GM23338 (cell line): ENCODE measurements at places on chromosomes 6 and 20.
A peak's percentile ranks its signal among the peaks of the same experiment; 100 is the strongest.

DNA sequence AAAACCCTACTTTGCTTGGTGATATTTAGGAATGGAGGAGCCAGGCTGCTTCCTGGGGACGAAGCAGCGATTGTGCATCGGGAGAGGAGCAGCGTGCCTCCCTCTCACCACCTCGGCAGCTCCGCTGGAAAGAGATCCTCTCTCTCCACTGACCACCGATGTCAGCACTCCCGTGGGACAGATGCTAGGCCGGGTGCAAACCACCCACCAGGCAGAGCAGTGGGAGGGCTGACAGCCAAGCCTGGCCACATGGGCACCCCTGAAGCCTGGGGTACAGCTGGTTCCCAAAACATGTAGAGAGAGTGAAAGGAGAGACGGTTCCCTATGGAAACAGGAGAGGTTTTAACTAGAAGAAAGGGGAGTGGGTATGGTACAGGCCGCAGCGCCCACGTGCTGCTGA is 220.0 kb downstream of the ANKRD60 start:
- DNase-seq: no peak

DNA sequence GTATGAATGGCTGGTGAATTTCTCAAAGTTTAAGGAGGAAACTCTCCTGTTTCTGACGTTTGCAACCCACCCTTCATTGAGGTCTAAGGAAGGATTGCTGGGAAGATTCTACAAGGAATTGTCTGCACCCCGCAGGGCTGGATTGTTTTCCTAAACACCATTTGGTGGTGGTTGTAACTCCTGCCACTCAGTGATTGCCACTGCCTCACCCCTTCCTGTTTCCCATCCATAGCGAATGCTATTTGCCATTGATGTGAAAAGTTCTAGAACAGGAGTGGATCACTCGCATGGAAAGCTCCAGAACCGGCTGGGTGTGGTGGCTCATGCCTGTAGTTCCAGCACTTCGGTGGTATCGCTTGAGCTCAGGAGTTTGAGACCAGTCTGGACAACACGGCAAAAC is 8.7 kb upstream of the DSP start:
- peak; percentile 59 for DNase-seq

GRCh38 chr6:16760516-16761470 is at the start of gene ATXN1:
Gene ATXN1, minus strand, starts transcription at chr6:16761460.
- peak; percentile 69 for DNase-seq

- DNase-seq: peak; percentile 40
Observed at GRCh38 chr20:47368301-47368700, 11.8 kb upstream of the ZMYND8 start.

GRCh38 chr6:90654166-90654565 is 67.3 kb upstream of the MAP3K7 start:
- DNase-seq: no peak

DNA sequence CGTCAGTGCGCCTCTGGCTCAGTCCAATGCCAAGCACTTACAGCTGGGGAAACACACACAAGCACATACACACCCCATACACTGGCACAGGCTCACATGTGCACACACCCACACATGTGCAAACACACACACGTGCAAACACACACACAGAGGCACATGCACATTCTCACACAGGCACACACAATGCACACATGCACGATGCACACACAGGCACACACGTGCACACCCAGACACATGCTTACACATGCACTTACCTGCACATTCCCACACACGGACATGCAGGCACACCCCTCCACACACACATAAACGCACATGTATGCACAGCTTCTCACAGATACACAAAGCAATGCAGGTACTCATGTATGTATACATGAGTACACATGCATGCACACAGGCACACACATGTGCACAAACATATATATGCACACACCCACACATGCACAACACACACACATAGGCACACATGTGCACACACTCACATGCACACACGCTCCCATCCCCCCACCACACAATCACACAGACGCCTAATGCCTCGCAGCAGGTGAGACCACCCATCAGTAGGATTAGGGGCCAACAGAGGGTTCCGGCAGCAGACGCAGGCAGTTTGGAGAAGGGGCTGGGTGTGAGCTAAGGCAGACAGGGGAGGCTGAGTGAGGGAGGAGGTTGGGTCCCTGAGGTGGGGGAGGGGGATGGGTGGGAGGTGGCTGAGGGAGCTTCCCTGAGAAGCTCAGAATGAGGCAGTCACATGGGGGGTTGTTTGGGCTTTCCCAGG is 71.2 kb upstream of the SLCO4A1 start:
- DNase-seq: no peak

GRCh38 chr20:51059862-51060261 is 37.0 kb upstream of the KCNG1 start:
- no peak for DNase-seq

DNA sequence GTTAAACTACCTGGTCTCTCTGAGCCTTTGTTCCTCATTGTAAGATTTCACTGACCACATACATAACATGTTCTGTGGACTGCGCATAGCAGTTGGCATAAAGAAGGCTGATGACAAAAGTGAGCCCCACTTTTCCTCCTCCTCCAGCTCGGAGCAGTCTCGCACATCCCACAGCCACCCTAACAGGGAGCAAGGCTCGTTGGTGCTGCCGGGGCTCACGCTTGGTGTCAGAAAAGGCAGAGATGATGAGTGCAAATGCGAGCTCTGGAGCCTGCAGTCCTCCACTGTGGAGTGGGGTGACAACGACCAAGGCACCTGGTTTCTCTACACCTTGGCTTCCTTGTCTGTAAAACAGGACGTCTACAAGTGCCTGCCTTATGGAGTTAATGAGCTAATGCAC is 9.7 kb downstream of the TGM3 start:
- no peak for DNase-seq

DNA sequence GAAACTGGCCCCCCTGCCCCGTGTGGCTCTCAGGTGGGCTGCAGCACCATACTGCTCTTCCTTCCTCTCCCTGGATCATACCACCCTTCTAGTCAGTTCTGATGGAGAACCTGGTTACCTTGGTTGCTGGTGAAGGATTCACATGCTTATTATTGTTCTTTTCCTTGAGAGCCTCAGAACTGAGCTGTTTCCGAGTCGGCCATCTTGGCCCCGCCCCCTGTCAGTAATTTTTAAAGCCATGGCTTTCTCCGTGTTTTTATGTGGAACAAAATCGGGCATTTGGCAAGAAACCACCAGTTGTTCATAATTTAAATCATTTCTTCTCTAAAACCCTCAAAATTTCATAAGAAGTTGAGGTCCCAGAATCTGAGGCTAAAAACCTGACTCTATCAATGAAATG is 493.8 kb downstream of the NKAIN2 start:
- no peak for DNase-seq

- DNase-seq: no peak
Observed at GRCh38 chr6:12449447-12449846, 159.3 kb downstream of the EDN1 start.

DNA sequence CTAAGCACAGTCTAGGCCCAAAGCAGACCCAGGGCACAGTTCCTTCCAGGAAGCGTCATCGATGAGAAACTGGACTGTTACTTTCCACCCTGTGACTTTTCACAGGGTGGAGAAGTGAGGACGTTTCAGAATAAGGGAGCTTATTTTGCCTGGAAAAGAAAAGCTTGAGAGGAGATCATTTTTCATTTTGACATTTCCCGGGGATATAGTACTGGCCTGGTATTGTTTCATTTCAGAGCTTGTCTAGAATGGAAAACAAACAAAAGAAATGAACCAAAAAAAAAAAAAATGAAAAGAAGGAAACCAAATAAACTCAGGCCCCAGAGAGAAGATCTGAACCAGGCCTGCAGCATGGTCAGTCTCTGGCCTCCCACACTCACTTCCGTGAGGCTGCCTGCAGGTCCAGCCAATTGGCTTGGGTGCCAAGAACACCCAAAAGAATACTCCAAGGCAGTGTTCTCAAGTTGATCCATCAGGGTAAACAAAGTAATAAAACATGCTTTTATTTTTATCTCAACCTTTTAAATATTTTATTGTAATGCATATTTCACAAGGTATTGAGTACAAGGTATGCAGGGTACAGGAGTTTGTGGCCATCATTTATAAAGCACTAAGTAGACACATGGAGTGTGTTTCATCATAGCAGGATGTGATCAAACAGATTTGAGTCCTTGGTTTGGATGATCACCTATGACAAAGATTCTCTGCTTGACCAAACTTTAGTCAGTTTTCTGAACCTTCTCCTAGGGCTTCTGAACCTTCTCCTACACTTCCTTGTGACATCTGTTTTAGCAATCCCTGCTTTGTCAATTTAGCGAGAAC is 176.9 kb upstream of the GGTLC1 start:
- DNase-seq: no peak

DNA sequence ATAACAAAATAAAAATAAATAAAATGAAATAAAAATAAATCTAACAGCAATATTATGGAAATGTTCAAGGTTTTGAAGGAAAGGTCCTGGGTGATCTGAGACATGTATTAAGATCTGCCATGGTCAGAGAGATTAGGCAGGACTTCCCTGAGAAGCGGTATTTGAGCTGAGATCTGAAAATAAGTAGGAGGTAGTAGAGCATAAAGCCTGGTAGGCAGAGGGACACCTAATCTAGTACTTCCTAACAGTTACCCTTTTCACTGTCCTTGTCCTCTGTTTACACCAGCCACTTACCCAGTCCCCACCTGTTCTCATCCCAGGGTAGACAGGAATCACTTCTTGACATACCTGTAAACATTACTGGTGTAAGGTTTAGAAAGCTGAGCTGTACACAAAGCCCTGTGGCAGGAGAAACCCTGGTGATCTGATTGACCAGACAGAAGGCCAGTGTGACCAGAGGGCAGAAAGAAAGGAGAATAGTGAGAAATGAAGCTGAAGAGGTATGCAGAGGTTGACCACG is 8.3 kb upstream of the ZNF318 start:
- no peak for DNase-seq

GRCh38 chr6:154615483-154616025 is 105.1 kb upstream of the CNKSR3 start:
- DNase-seq: peak; percentile 19

DNA sequence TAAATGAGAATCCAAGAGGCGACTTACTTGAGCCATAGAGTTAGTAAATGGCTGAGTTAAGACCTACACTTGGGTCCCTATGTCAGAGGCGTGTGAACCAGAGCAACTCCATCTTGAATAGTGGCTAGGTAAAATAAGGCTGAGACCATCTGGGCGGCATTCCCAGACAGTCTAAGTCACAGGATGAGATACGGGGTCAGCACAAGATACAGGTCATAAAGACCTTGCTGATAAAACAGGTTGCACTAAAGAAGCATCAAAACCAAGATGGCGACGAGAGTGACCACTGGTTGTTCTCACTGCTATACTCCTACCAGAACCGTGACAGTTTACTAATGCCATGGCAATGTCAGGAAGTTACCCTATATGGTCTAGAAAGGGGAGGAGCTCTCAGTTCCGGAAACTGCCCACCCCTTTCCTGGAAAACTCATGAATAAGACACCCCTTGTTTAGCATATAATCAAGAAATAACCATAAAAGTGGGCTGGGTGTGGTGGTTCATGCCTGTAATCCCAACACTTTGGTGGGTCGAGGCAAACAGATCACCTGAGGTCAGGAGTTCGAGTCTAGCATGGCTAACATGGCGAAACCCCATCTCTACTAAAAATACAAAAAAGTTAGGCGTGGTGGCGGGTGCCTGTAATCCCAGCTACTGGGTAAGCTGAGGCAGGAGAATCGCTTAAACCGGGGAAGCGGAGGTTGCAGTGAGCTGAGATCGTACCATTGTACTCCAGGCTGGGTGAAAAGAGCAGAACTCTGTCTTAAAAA is 43.9 kb upstream of the EEF1A1 start:
- no peak for DNase-seq

GRCh38 chr20:37343212-37343993 is 2.5 kb upstream of the SRC start:
- no peak for DNase-seq

GRCh38 chr6:109311471-109311870 is 70.8 kb downstream of the CD164 start:
- DNase-seq: no peak

DNA sequence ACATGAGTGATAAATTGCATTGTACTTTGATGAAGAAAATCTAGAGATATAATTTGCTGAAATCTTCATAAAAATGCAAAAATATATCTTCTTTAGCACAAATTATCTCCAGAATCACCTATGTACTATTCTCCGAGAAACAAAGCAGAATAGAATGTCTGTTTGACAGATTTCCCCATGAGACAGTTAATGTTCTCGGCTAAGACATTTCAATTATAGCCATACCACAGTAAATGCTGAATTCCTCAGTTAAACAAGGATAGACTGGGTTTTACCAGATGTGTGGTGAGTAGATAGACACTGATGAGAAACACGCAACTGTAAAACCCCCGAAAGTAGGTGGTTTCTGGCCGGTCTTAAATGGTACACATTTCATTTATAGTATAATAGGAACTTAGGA is 69.8 kb downstream of the SNAP25 start:
- no peak for DNase-seq

- DNase-seq: no peak
Observed at GRCh38 chr20:48744515-48744914, 83.3 kb downstream of the PREX1 start.

DNA sequence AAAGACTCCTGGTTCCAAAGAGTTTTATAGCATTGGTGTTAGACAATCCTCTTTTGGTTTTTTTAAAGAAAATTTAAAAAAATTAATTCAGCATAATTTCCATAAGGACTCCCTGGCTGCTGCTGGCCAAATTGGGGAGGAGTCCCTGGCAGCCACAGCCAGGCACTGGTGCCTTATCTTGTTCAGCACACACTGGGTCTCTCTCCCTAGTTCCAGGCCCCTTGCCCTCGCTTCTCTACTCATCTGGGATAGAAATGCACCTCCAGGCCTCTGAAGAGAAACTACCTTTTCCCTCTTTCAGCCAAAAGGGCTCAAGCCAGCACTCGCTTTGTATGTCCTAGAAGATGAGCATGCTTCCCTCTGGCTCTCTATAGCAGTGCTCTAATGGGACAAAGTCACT is 13.4 kb upstream of the MAPK13 start:
- DNase-seq: no peak

DNA sequence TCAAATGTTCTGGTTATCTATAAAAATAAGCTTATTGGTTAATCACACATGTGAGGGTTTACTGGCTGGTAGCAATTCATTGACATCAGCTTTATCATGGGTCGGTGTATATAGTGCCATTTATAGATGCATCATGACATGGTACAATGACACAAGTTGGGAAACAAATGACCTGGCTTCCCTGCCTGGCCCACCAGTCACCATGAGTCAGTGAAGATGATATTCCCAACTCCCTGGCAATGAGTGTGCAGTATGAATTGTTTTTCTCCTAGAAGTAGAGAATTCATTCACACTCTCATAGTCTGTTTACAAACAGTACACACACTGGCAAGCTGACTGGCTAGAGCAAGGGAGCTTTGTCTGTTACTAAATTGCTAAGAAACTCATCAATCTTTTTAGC is 37.2 kb upstream of the CALHM6 start:
- DNase-seq: no peak

- DNase-seq: no peak
Observed at GRCh38 chr6:168457653-168457934, 16.6 kb downstream of the SMOC2 start.
